ENCODE measurements at places on chromosomes 1 and 21.

- DNase-seq: no peak
Observed at GRCh38 chr1:246748867-246749266, 24.7 kb downstream of the SCCPDH start.

- no peak for DNase-seq
Observed at GRCh38 chr1:246333855-246334254, 173.2 kb downstream of the SMYD3 start.

DNA sequence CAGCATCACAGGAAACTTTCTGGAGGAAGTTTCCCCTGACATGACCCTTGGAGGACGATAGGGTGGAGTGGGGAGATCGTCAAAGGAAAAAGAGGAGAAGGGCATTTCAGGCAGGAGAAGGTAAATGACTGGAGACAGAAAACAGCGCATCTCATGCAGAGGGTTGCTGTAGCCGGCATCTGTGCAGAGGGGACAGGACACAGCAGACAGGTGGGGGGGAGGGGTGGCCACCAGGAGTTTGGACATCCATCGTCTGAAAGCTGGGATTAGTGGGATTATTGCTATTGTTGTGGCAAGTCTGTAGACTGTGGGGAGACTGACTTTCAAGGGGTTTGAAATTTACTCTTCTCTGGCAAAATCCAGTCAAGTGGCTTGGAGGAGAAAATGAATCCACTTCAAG, 463.9 kb downstream of the OMA1 start:
- no peak for DNase-seq

GRCh38 chr1:54480525-54480848, 67.5 kb upstream of the ACOT11 start:
- DNase-seq: peak; percentile 40

- no peak for DNase-seq
Observed at GRCh38 chr1:193545171-193545570, 358.8 kb upstream of the B3GALT2 start.

- DNase-seq: no peak
Observed at GRCh38 chr1:52571783-52572182, 18.9 kb upstream of the TUT4 start.

DNA sequence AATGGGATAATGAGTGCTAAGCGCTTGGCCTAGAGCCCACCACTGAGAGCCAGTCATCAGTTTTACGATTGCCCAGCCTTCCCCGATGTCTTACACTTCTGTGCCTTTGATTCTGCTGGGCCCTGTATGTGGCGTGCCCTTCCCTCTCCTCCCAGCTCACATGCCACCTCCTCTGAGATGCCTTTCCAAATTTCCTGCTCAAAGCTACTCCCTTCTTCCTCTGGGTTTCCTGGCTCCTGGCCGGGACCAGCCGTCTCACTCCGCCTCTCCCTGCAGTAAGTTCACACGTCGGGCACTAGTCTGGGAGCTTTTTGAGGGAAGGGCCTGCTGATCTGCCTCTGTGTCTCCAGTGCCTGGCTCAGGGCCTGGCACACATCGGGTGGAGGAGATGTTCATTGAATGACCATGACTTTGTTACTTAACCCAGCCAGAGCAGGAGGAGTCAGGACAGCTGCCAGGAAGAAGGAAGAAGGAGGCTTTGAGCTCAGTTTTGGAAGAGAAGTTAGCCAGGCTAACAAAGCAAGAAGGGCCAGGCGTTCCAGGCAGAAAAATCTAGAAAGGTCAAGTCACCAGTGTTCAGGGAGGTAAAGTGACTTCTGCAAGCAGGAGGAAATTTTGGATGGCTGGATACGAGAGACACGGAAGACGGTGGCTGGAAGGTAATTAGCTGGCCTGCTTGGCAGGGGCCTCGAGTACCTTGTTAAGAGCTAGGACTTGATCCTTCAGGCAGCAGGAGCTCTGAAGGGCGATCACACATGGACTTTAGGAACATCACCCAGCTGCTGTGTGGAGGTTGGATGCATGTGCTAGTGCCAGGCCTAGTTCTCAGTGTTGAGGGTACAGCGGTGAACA, 63.6 kb downstream of the EPHB2 start:
- no peak for DNase-seq

DNA sequence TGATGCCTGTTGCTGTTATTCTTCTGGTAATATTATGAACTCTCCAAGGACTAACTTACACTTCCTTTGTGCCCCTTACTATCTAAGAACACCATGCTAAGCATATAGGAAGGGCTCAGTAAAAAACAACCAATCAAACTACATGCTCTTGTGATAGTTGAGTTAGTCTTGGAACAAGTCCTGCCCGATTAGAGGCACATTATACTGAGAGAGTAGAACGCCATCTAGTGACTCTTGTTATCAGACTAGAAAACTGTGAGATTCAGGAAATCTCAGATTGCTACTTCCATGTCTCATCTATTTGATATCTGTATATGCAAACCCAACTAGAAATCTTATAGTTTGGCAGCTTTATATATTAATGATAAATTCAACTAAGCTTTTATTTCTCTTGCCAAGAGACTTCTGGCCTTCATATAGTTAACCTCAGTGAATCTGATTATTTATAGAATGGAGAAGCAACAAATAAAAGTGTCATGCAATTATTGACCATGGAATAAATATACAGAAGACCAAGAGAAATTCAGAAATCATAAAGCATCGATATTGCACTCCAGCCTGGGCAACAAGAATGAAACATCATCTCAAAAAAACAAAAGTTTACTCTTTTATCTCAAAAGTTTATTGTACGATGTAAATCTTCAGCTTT, 7.8 kb upstream of the SRRM1 start:
- DNase-seq: peak; percentile 73

GRCh38 chr1:220572416-220572815, 44.5 kb downstream of the MARK1 start:
- no peak for DNase-seq

DNA sequence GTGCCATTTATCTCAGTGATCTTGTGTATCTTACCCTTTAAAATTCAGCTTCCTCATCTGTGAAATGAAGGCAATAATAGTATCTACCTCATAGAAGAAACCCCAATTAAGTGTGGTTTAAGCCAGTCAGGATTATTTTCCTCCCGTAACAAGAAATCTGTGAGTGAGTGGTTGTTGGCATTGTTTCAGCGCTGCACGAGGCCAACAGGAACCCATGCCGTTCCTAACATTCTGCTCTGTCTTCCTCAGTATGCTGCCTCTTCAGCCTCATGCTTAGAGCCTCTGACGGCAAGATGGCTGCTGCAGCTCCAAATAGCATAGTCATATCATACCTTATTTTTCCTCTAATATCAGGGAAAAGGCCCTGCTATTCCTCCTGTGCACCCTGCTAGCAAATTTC, 289.7 kb downstream of the TM2D1 start:
- DNase-seq: no peak

- no peak for DNase-seq
Observed at GRCh38 chr1:38820860-38821259, 38.7 kb downstream of the RRAGC start.

DNA sequence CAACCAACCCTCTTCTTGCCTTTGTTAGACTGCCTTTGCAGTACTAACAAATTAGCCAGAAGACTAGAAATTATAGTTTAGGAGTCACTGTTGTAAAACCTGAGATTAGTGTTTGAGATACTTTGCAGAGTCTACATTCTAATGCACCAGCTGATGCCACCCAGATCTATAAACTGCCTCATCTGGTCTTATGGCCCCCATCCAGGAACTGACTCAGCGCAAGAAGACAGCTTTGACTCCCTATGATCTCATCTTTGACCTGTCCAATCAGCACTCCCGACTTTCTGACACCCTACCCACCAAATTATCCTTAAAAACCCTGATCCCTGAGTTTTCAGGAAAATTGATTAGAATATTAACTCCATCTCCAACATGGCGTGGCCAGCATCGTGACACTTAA, 334.6 kb downstream of the RGS7 start:
- DNase-seq: no peak

- no peak for DNase-seq
Observed at GRCh38 chr1:216183007-216183406, 240.2 kb downstream of the USH2A start.

- no peak for DNase-seq
Observed at GRCh38 chr1:202200112-202200548, 6.5 kb downstream of the LGR6 start.

GRCh38 chr1:79044974-79045650, 38.6 kb upstream of the ADGRL4 start:
- DNase-seq: no peak

GRCh38 chr1:99777752-99778151, 11.3 kb upstream of the FRRS1 start:
- no peak for DNase-seq

- DNase-seq: no peak
Observed at GRCh38 chr1:49556676-49557234, 467.0 kb downstream of the AGBL4 start.

- no peak for DNase-seq
Observed at GRCh38 chr1:185393815-185394214, 76.8 kb upstream of the IVNS1ABP start.

DNA sequence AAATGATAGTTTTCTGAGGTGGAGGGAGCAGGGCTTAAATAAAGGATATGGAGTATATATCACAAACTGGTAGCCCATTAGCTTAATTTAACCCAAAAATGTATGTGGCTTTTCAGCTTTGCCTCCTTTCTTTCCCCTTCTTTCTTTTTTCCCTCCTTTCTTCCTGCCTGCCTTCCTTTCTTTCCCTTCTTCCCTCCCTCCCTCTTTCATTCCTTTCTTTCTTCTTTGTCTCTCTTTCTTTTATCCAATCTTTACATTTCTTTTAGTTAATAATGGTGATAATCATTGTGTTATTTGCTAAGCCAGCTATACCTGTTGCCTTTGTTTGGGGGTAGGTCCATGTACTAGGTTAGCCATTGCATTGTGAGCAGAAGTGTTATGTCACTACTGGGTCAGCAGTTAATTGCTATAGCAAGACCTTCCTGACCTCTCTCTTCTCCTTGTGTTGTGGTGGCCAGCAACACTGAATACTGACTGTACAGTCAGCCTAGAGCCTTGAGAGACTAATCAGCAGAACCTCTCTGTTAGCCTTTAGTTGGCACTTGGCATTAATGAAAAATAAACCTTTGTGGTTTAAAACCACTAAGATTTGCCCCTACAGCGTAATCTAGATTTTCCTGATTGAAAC, 5.1 kb downstream of the GORAB start:
- no peak for DNase-seq

DNA sequence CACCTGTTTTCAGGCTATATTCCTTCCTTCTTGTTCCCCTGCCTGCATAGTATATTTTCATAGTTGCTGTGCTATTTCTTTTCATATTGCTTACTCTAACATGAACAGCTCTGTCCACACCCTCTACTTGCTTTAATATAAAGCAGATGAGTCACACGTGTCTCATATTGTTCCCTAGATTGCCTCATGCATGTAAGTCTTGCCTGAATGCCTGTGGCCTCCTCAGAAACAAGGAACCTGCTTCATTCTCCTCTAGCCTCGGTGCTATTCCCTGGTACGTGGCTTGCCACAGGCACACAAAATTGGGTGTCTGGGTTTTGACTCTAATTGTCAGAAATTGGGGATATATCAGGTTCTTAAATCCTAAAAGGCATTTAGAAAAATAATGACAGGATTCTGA, 16.5 kb upstream of the PKP1 start:
- DNase-seq: no peak

DNA sequence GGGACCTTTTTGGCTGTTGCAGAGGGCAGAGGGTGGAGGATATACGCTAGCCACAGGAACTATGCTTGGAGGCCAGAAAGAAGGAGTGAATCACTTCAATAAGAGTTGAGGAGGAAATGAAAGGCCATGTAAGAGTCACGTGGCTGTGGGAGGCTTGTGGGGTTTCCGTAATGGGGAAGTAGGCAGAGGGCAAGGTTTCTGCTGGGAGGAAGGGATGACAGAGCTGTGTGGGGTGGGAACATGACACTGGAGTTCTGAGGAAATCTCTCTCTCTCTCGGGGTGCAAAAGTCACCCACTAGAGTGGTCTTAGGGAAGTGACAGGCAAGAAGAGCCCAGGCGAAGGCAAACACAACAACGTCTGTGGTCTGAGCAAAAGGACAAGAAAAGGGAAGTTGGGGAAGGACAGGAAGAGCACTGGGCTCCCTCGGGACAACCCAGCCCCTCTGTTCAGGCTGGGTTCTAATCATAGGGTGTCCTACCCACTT, 3.9 kb upstream of the CD1C start:
- DNase-seq: peak; percentile 19

- DNase-seq: peak; percentile 37
Observed at GRCh38 chr1:6962478-6962995, 177.3 kb downstream of the CAMTA1 start.

DNA sequence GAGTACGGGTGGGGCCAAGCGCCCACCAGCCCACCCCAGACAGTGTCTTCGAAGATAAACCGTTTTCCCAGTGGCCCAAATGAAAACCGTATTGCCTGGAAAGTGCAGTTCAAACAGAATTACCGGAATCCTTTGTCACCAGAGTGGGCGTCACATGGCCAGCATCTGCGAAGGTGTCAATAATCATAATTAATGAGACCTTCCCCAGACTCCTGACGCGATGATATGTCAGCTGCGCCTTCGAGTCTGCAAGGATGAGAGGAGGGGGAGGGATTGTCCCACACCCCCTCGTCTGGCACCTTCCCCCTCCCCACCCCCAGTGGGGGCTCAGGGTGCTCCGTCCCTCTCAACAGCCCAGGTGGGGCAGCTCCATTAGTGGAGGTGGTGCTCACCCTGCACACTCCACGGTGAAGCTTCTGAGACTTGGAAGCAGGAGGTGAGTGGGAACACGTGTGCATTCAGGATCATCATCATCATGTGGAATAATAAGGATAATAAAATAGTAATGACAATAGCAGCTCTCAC, 215.1 kb downstream of the PTPRU start:
- DNase-seq: no peak

Measured in CD4-positive, alpha-beta T cell treated with Interleukin-21 for 1 hour (primary cell).